Activated CD8-positive, alpha-beta memory T cell treated with anti-CD3 and anti-CD28 coated beads, Interleukin-2, amount 10 ng/mL, durations not matched to agents 7 days and 5 days (primary cell): ENCODE measurements at places on chromosomes 2 and 18. TPM values are rescaled to one million over a fixed set of nuclear protein-coding genes. Genes with fewer than 3 reads are reported as not detected.

Gene TRIM43
- total RNA-seq = not detected

Gene IL36G
- total RNA-seq = not detected

- no peak for DNase-seq
Measured at GRCh38 chr2:188204824-188205223, 86.8 kb upstream of the GULP1 start.

DNA sequence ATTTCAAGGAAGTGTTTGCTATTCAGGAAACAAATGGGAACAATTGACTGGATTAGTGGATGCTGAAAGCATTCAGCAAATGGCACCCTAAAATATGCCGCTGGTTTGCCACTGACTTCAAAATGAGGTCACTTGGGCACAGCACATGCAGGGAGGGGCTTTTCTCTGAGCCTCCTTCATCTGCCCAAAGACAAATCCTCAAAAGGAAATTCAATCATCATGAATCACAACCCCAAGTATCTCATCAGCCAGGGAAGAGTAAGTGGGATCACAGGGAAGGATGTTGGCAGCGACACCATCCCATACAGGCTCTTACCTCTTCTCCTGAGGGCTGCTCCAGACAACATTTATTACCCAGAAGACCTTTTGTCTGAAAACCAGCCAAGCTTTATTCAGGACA lies 14.4 kb upstream of the SP140L start:
- DNase-seq = no peak

DNA sequence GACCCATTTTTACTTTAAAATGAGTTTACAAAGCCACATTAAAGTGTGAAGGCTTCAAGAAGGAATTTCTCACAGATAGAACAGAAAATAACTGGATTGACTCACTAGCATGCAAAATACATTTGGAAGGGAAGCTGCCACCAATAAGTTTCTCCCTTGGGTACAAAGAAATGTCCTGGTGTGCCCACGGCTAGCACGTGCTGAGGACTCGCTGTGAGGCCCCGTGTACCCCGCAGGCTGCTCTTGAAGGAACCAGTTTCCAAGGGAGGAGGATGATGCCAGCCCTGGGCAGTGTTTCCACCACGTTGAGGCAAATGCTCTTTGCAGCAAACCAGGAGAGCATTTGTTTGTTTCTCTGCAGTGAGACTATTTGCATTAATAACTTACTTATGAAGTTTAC lies 207.3 kb downstream of the SH3RF3 start:
- DNase-seq = no peak

GRCh38 chr2:127106457-127106990 lies 430 bp downstream of the BIN1 start:
- DNase-seq = no peak
